ENCODE measurements at places on chromosomes 11 and 22.

GRCh38 chr22:38028344-38029130, 28.7 kb upstream of the PICK1 start:
- no peak for DNase-seq

DNA sequence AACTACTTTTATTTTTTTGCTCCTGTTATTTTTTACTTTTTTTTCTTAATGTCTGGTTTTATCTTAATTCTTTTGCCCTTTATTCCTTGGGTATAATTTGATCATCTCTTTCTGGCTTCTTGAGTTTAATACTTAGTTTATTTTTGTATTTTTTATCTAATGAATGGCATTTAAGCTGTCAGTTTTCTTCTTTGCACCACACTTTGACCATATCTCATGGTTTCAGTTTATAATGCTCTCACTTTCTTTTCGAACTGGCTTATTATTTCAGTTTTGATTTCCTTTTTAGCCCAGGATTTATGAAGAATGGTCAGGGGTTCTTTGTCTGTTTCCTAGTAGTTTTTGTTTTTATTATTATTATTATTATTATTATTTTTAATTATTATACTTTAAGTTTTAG, 48.3 kb downstream of the QSER1 start:
- DNase-seq, result no peak

GRCh38 chr11:16737818-16738192, 642 bp upstream of the C11orf58 start:
- DNase-seq, result no peak

- no peak for DNase-seq
Measured at GRCh38 chr11:128483211-128483788, 104.1 kb downstream of the ETS1 start.

DNA sequence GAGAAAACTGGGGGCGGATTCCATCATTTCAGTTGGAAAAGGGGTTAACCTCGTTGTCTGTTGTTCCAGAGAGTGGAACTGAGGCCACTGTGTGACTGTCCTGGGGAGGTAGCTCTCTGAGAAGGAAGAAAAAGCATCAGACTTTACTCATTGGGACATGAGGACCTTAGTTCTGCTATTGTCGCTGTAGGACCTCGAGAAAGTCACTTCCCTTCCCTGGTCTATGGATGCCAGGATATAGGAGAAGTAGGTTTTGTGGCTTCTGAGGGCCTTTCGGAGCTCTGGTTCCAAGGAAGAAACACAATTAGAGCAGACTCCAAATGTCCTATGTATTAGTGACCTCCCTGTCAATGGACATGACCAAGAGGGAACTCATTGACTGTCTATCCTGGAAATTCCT, 6.2 kb downstream of the MYO18B start:
- no peak for DNase-seq

- no peak for DNase-seq
Measured at GRCh38 chr11:78289552-78290292, 101.0 kb downstream of the USP35 start.

- no peak for DNase-seq
Measured at GRCh38 chr11:70175236-70175698, 27.8 kb upstream of the FADD start.

DNA sequence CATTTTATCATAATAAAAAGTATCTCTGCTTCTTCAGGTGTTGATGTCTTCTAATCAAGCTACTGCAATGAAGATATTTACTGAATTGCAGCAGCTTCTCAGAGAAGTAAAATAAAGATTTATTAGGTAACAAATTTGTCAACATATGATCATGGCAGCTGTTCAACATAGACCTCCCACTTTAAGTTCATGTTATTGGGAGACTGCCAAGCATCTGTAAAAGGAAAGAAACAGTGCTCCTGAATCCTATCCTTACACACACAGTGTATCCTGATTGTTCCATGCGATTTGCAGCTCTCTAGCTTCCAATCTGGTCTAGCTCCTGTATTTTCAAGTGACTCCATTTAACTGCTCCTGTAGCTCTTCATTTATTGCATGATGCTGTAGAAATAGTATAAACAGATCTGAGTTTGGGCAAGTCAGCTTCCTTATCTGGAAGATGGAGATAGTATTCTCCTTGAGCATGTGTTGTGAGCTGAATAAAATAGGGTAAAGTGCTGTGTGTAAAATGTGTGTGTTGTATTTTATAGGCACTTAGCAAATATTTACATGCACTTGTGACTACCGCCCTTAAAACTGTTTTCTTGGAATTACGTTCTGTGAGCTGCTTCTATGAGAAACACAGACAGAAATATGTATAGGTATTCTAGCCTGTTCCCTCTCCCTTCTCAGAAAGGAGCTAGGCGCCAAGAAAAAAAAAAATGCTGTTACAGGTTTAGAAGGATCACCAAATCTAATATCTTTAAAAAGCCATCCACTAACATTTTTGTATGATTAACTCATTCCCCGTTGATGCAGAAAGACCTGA, 290.6 kb downstream of the JRKL start:
- DNase-seq, result no peak

GRCh38 chr11:127471662-127472061, 471.1 kb upstream of the KIRREL3 start:
- DNase-seq, result no peak

- DNase-seq, result no peak
Measured at GRCh38 chr11:45321669-45322068, 35.5 kb upstream of the SYT13 start.

GRCh38 chr11:279966-280705, 1.9 kb downstream of the NLRP6 start:
- peak; percentile 44 for DNase-seq

- DNase-seq, result no peak
Measured at GRCh38 chr11:26558190-26558589, 13.9 kb downstream of the MUC15 start.

GRCh38 chr22:44664149-44664548, 37.9 kb upstream of the PRR5 start:
- peak; percentile 26 for DNase-seq
